ENCODE measurements at places on chromosomes 6 and 20.
A peak's percentile ranks its signal among the peaks of the same experiment; 100 is the strongest.

- DNase-seq: no peak
Observed at GRCh38 chr6:144559865-144560593, 274.9 kb downstream of the UTRN start.

DNA sequence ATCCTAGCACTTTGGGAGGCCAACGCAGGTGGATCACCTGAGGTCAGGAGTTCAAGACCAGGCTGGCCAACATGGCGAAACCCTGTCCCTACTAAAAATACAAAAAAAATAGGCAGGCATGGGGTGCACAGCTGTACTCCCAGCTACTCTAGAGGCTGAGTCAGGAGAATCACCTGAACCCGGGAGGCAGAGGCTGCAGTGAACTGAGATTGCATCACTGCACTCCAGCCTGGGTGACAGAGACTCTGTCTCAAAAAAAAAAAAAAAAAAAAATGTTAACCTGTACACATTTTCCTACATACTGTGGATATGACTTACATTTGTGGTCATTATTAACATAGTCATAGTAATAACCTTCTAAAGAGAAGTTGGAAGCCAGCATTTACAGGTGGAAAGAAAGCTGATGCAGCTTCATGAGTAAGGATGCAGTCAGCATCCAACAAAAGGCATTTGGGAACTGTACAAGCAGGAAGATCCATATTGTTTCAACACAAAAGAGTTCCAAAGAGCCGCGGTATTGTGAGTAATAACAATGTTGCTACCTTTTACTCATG lies 186.2 kb downstream of the GPX5 start:
- DNase-seq: no peak

DNA sequence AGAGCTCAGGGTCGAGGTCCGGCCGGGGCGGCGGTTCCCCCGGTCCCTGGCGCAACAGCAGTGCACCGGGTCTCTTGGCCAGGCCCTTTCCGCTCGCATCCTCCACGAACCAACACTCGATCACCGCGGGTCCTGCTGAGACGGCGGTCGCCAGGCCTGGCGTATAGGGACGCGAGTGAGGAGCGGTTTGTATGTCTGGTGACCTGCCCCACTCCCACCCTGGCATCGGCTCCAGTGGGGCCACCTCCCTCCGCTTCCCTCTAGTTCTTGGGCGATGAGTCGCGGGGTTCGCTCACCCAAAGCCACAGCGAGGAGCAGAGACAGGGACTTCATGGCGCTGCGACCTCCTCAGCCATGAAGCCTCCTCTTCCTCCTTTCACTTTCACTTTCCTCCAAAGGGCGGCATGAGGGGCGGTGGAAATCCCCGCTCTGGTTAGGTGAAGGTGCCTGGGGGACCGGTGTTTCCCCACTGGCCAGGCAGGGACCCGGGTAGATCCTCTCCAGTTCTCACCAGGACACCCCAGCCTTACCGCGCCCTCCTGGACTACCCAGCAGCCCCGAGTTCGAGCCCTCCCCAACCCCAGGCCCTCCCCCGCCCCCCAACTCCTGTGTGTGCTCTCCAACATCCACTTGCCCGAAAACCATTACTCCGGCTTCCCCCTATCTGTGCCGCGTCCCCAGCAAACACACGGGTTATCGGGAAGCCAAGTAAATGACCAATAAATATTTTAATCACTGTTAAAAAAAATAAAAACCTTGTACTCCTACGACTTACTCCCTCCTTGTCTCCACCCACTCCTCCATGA lies at the start of gene TAPBP:
Gene TAPBP, minus strand, starts transcription at position 370 of the 806 bp plus-strand sequence. Its CDS starts 37 bp downstream, at position 333.
- peak; percentile 66 for DNase-seq

DNA sequence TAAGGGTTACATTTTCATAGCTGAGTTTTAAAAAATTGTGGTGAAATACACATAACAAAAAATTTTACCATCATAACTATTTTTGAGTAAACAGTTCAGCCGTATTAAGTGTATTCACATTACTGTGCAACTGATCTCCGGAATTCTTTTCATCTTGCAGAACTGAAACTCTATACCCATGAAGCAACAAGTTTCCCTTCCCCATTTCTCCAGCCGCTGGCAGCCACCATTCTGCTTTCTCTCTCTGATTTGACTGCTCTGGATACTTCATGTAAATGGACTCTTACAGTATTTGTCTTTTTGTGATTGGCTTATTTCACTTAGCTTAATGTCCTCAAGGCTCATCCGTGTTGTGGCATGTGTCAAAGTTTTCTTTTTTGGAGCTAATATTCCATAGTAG lies 341.6 kb downstream of the QKI start:
- no peak for DNase-seq

- peak; percentile 4 for DNase-seq
Observed at GRCh38 chr6:127118298-127119101, at the start of gene RSPO3. RSPO3 (plus strand) TSS chr6:127118671; CDS start chr6:127119193, 522 bp downstream.

DNA sequence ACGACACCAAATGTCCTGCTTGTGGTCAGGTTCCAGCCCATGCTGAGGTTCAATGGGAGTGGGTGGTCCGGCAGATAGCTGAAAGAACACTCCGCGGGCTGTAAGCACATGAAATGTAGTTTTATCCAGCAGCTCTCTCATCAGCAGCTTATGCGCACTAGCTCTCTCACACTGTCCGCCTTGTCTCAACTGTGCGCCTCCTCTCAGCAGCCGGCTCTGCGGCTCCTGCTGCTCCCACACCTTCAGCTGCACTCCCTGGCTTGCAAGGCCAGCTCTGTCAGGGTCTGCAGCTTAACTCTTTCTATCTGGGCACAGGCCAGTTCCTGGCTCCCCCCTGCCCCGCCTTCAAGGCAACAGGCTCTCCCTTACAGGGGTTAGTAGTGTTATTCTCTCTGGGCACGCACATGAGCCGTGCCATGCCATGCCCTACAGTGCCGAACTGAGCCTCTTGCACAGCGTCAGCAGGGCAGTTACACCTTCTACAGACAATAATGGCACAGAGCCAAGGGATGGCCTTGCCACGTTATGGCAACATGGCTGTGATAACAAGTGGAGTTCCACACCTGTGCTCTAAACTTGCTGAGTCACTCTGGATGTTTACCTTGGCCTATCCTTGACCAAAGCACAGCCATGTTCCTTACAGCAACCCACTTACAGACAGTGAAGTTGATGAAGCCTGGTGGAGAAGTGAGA lies 84.0 kb upstream of the LRFN2 start:
- DNase-seq: no peak

DNA sequence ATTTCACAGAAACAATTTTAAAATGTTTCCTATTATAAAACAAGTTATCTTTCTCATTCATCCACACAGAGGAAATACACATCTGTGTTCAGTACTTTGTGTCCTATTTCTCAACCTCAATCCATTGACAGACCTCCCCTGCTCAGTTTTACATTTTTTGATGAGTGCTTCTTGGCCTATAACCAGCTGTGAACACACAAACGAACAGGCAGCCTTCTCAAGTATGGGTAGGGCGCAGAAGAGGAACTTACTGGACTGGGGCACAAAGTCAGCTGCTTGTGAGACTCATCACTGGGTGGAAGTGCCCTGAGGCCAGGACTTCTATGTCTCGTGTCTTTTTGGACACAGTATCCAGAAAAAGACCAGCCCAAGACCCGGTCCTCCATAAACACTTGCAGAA lies 2.8 kb downstream of the RPS6KA2 start:
- DNase-seq: no peak

DNA sequence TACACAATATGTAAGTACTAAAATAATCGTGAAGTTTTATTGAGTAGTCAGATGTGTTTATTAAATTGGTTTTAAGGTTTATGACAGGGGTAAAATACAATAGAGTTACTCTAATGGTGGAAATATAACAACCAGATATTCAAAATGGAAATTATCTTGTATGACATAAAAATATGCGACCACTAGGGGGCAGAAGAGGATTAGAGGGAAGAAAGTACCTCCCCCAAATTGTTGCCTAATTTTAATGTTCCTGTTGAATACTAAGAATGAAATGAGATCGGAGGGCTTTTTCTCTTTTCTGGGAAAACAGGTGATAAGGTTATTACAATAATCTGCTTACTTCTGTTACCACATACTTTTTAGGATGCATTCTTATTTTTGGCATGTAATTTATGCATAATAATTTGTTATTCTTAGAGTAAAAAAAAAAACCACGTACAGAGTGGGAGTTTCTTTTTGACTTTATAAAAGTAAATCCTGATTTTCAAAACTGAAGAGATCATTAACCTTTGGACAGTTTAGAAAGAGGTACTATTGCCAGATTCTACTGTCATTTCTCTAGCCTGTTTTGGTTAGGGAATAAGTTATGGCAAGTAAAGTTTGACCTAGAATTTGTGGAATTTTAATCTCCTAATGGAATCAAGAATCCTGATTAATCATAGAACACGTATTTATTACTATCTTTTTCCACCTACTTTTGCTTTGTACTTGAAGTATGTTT lies 159.2 kb downstream of the CD109 start:
- DNase-seq: peak; percentile 76

GRCh38 chr6:33824461-33825154 lies 20.8 kb upstream of the MLN start:
- no peak for DNase-seq

DNA sequence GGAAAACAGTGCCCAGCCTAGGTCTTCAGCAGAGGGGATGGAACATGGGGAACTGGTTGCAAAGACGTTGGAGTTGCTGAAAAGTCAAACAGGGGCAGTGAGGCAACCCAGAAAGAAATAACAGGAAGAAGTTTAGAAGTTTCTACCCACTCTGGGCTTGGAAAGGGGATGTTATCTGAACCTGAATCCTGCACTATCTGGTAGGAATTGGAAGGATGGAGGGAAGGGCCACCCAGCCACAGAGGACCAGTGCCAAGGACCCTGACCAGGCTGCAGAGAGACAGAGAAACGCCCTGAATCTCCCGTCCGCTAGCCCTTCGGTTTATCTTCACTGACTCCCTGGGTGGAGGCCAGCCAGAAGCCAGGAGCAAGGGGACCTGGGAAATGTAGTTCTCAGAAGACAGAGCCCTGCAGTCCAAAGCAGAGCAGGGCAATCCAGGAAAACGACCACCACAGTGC lies 217.3 kb upstream of the RREB1 start:
- DNase-seq: peak; percentile 89

GRCh38 chr20:38961530-38962043 lies 557 bp upstream of the DHX35 start:
- no peak for DNase-seq

- DNase-seq: no peak
Observed at GRCh38 chr20:44370639-44371218, 15.2 kb downstream of the HNF4A start.

- DNase-seq: no peak
Observed at GRCh38 chr6:125489579-125490285, 188.0 kb upstream of the HDDC2 start.

DNA sequence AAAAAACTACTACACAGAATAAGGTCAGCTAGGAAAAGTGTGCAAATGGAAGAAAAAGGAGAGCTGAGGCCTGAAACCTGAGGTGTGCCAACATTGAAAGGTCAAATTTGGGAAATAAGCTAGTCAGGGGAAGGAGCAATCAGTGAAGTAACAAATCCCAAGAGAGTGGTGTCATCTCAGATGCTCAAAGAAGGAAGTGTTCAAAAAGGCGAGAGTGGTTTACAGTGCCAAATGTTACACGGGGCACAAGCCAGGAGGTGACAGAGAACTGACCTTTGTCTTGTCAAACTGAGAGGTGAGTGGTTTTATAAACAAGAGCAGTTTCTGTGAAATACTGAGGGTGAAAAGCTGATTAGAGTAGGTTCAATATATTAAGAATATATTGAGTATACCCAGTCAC lies 83.0 kb upstream of the TCF21 start:
- no peak for DNase-seq

- no peak for DNase-seq
Observed at GRCh38 chr20:58550275-58551059, 35.3 kb upstream of the APCDD1L start.

DNA sequence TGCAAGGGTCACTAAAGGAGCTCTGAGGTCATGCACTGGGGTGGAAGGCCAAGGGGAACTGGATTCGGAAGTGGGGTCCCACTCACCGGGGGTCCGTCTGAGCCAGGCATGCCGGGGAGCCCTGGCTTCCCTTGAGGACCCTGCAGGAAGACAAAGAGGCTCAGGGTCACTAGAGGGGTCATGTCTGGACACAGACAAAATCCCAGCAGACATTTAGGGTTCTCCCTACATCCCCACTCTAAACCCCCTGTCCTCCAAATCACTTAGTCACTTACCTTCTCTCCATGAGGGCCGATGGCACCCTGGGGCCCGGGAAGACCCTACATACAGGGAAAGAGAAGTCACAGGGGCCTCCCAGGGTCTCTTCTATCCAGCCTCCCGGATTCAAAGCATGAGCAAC lies 15.4 kb downstream of the COL11A2 start:
- DNase-seq: no peak

DNA sequence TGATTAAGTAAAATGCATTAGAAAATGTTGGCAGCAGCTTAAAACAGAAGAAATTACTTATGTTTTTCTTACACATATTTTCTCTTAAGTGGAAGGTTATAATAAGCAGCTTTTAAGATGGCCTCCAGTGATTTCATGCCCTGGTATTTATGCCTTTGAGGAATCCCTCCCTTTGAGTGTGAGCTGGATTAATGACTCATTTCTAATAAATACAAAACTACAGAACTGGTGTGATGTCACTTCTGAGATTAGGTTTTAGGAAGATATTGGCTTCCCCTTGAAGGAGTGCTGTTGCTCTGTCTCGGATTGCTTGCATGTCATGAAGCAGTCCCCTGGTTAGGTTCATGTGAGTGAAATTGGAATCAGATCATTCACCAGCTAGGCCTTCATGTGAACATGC lies 143.2 kb upstream of the EPHA7 start:
- no peak for DNase-seq

DNA sequence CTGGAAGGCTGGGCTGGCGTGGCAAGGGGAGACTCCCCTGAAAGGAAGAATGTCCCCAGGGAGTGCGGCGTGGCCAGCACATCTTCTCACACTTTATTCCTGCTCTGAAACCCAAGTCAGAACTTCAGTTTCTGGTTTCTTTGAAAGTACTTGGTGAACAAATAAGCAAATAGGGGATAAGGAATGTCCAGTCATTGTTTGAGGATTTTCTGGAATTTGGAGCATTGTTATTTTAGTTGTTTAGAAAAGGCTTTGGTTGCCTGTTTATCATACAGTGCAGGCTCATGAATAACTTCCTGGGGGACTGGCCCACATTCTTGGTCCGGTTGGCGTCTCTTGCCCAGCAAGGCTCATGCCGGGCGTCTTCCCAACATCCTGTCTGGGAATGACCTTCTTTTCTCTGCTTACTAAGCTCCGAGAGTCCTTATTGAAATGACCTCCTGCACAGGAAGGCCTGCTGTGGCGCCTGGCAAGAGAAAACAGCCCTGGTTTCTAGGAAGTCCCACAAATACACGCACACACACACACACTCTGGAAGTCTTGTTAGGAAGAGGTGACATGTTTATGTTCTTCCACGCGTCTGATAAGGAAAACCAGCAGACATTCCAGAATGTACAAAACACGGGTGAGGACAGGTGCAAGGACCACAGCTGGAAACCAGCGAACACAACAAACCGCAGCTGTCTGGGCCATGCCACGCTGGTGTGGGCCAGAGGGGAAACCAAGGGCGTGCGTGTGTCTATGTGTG lies 71.9 kb downstream of the TMEM170B start:
- no peak for DNase-seq

DNA sequence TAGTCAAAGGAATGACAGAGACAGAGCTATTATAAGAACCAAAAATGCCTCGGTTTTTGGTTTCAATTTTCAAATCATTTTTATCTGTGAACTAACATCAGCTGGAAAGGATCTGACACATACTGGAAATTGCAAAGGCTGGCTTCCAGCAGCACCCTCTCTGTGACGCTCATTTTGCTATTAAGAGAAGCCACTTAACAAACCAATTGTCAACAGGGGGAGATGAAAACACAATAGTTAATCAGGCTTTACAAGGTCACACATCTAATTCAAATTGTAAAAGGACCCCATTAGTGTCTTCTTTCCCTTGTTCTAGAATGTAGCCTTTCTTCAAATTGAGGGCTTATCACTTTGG lies 160.5 kb downstream of the TFAP2B start:
- no peak for DNase-seq

GRCh38 chr20:1505361-1505760 lies 14.1 kb upstream of the SIRPB2 start:
- DNase-seq: no peak

Data from hematopoietic multipotent progenitor cell treated with erythropoietin and hydrocortisone succinate and interleukin-3 and kit ligand, for 8 days (in vitro differentiated cells).